Hematopoietic multipotent progenitor cell treated with erythropoietin and hydrocortisone succinate and interleukin-3 and kit ligand, for 4 days (in vitro differentiated cells): ENCODE measurements at places on chromosomes 7 and 10.

DNA sequence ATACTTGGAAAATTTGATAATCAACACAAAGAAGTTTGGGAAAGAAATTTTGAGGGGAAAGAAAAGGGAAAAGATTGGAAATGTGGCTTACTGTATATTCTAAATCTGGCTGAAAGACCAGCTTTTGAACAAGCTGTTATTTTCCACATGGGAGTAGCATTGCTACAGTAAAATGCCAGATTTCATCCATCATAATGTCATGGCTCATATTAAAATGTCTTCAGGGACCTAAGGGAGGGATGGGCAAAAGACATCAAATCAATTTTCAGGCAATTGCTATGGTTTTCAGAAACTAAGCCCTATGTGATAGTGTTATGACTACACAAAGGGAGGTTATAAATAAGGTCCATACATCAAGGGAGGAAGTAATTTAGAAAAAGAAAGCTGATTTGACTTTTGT is 1116.9 kb upstream of the CELF2 start:
- DNase-seq, result no peak

GRCh38 chr10:50347394-50347802 is 96.1 kb upstream of the ASAH2 start:
- no peak for DNase-seq

- DNase-seq, result no peak
Observed at GRCh38 chr10:3625959-3626751, 158.9 kb downstream of the KLF6 start.

DNA sequence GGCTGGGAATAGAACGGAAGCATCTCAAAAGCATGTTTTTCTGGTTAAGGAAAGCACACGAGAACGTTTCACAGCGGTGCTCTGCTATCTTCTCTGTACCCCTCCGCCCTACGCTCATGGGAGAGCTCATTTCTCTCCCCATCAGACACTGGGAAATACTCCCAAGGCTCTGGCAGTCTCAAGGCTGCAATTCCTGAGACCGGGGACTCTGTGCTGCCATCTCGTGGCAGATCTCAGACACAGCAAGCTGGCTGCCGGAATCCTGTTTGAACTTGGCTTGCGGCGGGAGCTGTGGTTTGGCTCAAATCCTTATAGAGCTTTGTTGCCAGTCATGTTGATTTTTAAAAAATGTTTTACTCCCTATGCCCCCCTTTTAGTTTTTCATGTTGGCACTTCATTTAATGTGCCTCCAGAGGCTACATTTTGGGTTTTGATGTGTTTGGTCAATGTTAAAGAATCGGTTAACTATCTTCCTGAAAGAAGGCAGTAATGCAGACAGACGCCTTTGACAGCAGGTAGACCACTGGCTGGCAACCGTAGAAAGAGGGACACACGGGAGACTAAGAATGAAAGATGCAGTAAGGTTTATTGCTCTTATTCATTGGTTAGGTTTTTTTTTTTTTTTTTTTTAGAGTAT is 27.6 kb downstream of the BMPER start:
- peak; percentile 82 for DNase-seq

DNA sequence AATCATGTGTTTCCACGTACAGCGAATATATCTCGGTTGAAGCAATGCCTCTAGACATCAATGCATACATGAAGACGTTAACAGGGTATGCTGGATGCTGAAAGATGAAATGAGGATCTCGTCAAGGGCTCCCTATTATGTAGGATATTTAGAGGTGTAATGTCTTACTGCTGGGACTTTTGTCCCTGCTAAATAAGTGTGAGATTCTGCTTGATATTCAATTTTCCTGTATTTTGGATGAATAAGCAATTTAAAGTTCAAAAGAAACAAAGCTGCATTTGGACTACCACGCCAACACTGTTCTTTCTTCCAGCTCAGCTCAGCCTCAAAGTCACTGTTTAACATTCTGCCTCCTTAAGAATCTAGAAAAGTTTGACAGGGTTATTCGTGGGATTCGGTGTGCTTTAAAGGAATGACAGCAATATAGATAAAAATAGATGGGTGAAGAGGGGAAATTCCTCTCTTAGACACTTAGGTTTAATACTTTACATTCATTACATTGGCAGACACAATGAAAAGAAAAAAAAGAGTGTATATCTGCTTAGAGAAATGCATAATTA is 110.1 kb upstream of the RHEB start:
- DNase-seq, result no peak

GRCh38 chr10:94006591-94007550 is 13.1 kb downstream of the PLCE1 start:
- DNase-seq, result no peak

DNA sequence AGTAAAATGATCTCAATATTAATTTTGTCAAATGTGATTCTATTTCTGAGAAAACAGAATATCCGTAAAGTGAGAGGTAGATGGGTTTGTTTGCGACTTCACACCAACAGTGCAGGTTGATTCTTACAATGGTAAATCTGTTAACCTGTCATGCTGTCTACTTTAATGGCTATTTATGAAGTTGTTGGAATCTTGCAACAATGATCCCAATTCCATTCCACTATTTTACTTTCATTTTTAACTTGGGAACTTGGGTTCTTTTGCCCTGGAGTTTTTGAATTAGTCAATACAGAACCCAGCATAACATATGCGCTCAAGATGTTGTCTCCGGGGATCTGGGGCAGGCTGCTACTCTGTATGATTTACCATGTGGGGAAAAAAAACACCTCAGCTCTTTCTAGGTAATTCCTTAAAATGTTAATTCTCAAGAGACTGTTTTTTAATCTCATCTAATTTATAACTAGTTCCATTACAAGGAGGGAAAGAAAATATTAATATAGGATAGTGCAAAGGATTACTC is 1.2 kb downstream of the LGI1 start:
- DNase-seq, result no peak

- DNase-seq, result no peak
Observed at GRCh38 chr10:83863283-83863966, 275.9 kb upstream of the GHITM start.

DNA sequence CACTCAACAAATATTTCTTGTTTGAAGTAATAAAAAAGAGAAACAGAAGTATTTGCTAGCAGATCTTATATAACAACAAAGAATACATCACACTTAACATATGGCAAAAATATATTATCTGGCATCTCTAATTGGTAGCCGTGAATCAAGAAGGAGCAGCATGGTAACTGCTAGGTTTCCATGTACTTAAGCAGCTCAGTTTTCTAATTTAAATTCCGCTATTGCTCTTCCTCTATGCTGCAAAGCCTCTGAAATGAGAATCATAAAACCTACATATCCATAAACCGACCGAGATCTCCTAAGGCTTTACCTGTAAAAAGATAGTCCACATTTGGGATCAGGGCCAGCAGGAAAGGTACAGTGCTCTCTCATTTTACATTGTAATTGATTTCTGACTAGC is 76.6 kb upstream of the PTPRZ1 start:
- DNase-seq, result no peak

DNA sequence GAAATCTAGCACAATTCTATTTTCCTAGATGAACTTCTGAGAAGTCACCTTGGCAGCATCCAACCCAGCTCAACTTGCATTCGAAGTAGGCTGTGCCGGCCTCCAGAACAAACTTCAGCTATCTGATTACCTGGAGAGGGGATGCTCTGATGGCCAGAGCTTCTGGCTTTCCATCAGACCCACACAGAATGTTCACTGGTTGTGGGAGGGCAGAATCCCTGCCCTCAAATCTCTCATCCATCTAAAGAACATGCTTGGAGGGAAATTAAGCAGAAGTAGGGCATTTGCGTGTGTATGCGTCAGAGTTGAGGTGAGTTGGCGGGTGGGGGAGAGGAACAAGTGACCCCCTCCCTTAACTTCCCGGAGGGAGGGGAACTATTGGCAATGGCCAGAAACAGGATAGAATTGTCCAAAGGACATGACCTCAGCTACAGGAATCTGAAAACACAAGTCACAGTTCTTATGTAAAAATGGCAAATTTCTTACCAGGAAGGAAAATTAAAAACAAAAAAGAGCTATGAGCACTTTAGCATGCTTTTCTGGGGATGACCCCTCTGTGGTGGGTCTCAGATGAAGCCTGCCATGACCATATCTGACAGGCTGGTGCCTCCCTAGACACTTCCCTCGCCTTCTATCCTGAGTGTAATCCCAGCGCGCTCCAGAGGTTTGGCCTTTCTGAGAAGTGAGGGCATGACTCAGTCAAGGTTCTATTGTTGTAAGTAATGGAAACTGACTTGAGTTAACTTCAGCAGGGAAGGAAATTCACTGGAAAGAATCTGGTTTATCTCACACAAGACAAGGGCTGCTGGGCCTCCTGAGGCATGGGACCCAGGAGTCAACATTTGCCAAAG is 278.8 kb downstream of the RPS24 start:
- DNase-seq, result no peak

DNA sequence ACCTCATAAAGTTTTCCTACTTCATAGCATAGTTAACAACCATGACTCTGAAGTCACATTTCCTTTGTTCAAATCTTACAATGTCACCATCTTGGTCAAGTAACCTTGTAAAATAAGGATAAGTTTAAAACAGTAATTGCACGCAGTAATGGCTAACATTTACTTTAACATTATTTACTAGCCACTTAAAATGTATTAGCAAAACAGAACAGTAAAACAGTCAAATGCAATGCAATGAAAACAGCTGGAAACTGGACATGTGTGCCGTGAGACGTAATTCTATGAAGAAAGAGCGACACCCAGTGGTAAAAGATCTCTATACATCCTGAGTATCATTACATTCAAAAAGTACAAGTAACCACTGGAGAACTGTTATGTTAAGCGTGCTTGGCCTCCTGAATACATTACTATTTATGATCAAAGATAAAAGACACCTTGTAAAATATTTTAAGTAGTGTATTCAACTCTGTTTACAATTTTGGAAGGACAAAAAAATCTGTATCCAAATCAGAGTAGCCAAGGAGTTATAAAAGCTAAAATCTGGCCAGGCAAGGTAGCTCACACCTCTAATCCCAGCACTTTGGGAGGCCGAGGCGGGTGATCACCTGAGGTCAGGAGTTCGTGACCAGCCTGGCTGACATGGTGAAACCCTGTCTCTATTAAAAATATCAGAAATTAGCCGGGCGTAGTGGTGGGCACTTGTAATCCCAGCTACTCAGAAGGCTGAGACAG is 27.2 kb downstream of the ATE1 start:
- DNase-seq, result peak; percentile 88

GRCh38 chr10:116632596-116633215 is 12.0 kb downstream of the PNLIPRP2 start:
- no peak for DNase-seq

GRCh38 chr10:133461027-133461426 is 7.3 kb downstream of the SCART1 start:
- no peak for DNase-seq

DNA sequence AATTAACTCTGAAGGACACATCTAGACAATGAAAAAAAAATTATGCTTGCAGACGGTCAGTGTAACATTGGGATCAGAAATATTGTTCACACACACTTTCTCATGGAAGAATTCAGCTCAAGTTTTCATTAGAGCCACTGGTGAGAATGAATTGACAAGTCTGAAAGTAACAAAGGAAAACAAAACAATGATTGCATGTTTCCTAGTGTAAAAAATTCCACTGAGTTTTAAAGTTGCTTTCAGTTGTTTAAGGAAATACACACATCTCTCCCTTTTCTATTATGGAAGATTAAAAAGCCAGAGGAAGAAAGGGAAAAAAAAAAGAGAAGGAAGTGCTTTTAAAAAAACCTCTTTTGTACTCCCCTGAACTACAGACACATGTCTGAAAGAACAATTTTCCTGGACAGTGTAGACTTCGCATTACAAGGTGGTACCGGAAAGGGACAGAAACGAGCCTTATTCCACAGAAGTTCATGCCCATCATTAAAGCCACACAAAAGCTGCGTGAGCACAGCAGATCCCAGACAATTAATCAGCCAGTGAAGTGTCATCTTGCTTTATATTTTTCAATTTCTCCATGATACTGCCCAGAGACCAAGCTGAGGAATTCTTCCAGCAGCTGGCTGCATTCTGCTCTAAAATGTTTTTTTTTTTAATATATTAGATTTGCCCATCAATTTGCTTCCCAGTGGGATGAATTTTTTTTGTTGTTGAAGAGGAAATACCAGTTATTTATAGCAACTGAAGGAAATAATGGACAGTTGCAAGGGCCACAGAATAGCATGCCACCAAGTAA is 294.8 kb downstream of the DOCK4 start:
- DNase-seq, result no peak
